ENCODE measurements at places on chromosomes 5 and 9. TPM values are rescaled to one million over a fixed set of nuclear protein-coding genes. Genes with fewer than 3 reads are reported as not detected.

Gene LMX1B
- not detected for total RNA-seq

Gene DMRT3
- total RNA-seq, result not detected

Gene FAM13B
- 44.8 TPM for total RNA-seq

Gene GLE1
- total RNA-seq, result 41.6 TPM

Gene PDE6A
- not detected for total RNA-seq

Gene IL9
- total RNA-seq, result not detected

- no peak for DNase-seq
- H3K36me3 ChIP-seq, result no peaks in the 10 kb centered on the region
- H3K4me1 ChIP-seq, result no peaks in the 10 kb centered on the region
- no peak overlapping the region for H3K4me3 ChIP-seq
These were observed 216.7 kb downstream of the CDH18 start for GRCh38 chr5:19771174-19771835.

- H3K27me3 ChIP-seq, result no peaks in the 10 kb centered on the region
- peak overlapping the region; percentile 87 for H3K4me3 ChIP-seq
- no peaks in the 10 kb centered on the region for H3K36me3 ChIP-seq
- peak overlapping the region; percentile 99 for H3K27ac ChIP-seq
- H3K4me1 ChIP-seq, result peaks cover 61% of the 10 kb centered on the region
- DNase-seq, result peak; percentile 82
These were observed 5.2 kb upstream of the IRF1 start for GRCh38 chr5:132495667-132496190.

GRCh38 chr9:15469406-15469805 is 41.4 kb downstream of the PSIP1 start:
- H3K27ac ChIP-seq, result no peak overlapping the region
- DNase-seq, result no peak
- no peaks in the 10 kb centered on the region for H3K27me3 ChIP-seq
- H3K4me1 ChIP-seq, result peaks cover 2% of the 10 kb centered on the region
- no peak overlapping the region for H3K4me3 ChIP-seq
- peaks cover 39% of the 10 kb centered on the region for H3K36me3 ChIP-seq
